ENCODE measurements at places on chromosomes 7 and 10. TPM values are rescaled to one million over a fixed set of nuclear protein-coding genes. Genes with fewer than 3 reads are reported as not detected.

DNA sequence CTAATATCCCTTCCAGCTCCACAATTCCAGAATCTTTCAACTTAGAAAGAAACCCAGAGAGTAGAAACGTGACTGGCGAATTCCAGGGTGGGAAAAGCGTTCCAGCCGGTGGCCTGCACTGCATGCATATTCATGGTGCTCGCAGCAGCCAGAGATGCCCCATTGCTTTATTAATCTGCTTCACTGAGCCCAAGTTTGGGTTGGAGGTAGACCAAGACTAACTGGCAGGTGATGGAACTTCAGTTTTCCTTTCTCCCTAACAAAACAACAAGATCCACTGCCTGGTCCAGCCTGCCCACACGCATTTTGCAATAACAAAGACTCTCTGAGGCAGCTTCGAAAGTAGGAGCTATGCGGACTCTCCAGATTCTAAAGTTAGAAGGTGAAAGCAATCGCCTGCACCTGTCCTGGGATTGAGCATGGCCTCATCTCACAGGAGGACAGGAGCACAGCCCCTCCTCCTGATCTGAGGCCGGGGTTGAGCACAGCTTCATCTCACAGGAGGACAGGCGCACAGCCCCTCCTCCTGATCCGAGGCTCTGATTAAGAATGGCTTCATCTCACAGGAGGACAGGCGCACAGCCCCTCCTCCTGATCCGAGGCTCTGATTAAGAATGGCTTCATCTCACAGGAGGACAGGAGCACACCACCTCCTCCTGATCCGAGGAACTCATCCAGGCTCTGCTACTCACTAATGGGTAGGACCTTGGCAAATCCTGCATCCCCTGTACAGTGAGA is 127.8 kb upstream of the LANCL2 start:
- no peak for DNase-seq

DNA sequence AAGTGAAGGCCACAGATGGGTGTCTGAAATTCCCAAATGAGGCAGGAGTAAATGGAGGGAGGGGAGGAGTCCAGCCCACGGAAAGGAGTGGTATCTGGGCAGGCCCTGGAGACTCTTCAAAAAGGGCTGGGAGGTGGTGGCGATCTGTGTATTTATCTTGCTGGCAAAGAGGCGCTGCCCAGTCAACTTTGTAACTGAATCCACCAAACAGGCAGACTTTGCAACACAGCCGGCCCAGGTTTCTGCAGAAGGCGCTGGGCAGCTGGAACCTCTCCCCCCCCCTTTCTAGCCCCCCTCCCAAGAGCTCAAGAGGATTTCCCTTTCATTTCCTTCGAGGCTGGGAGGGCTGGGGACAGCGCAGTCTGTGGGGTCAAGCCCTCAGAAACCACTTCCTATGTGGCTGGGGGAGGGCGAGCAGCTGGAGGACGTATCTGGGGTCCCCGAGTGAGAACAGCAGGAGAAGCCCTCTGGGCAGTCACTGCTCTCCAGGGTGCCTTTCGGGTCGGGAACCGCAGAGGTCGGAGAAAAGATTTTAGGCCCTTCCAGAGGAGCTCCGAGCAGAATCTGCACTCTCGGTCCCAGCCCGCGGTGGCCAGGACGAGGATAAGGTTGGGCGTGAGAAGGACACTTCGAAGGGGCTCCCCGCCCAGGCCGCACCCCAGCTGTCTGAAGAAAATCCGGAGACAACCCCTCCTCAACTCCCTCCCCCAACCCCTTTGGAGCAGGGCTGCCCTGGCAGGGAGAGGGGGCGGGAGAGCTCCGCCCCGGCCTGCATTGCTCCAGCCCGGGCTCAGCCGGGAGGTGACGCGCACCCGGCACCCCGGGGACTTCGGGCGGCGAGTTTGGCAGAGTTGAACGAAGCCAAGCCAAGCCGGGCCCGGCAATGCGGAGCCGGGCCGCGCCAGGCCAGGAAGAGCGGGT is 965 bp downstream of the ZCCHC24 start:
- DNase-seq, result peak; percentile 67

IFT22 gene
- total RNA-seq, result 38.1 TPM

GRCh38 chr10:61478621-61479312 is 25.6 kb upstream of the TMEM26 start:
- DNase-seq, result no peak

DNA sequence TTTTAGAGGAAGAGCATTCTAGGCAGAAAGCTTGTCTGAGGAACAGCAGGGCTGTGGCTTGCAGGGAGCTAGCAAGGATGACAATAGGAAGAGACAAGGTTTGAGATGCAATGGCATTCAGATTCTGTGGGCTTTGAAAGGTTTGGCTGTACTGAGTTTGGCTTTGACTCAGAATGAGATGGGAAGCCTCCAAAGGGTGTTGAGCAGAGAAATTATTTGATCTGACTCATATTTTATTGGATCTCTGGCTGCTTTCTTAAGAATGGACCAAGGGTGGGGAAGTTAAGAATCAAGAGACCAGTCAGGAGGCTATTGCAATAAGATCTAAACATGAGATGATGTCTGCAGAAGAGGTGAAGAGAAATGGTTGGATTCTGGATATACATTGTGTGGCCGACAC is 273.2 kb downstream of the CDK14 start:
- peak; percentile 54 for DNase-seq

DNA sequence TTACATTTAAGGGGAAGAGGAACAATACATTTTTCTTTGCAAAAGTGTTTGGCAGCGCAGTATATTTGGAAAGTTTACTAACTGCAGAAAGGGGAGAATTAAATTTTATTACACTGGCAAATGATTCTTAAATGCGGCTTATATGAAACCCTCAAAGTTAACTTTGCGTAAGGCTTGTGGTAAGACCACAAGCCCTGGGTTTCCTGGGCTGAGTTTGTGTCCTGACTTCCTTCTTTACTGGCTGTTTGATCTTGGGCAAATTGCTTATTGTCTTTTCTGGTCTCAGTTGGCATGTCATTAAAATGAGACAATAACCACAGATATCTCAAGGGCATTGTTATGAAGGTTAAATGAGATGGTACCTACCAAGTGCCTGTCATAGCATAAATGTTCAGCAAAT is 106.8 kb downstream of the GLRX3 start:
- no peak for DNase-seq

CLIP2 gene
- total RNA-seq, result 89.9 TPM

GRCh38 chr7:133691727-133692610 is 435.2 kb upstream of the LRGUK start:
- peak; percentile 90 for DNase-seq

GRCh38 chr7:36265680-36266079 is 112.6 kb downstream of the EEPD1 start:
- DNase-seq, result no peak

Measured in fibroblast of the aortic adventitia (primary cell).